ENCODE measurements at places on chromosomes 6 and 20.

DNA sequence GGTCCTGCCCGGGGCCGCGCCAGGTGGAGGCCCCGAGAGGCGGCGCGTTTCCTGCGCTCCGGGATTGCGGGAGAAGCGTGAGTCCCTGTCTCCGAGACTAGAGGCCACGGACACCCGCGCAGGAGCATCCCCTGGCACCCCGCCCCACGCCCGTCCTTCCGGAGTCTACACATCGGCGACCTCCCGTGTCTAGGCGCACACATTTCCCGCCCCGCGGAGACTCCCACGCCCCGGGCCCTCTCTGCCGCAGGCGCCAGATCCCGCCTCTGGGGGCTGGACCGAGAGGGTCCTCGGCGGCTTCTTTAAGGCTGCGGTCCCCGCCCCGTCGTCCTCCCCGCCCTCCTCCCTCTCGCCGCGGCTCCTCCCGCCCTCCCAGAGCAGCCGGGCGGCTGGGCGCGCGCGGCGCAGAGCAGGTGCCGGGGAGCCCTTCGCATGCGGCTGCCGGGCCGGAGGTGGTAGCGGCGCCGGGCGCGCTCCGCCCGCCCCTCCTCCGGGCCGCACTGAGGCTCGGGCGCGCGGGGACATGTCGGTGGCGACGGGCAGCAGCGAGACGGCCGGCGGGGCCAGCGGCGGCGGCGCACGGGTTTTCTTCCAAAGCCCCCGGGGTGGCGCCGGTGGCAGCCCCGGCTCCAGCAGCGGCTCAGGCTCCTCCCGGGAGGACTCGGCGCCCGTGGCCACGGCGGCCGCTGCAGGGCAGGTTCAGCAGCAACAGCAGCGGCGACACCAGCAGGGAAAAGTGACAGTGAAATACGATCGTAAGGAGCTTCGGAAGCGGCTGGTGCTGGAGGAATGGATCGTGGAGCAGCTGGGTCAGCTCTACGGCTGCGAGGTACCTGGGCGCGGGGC is at the start of gene PPP1R14C:
Gene PPP1R14C (plus strand): TSS at position 375 of the 846 bp plus-strand sequence. CDS start 149 bp downstream, at position 524.
- no peak for DNase-seq

DNA sequence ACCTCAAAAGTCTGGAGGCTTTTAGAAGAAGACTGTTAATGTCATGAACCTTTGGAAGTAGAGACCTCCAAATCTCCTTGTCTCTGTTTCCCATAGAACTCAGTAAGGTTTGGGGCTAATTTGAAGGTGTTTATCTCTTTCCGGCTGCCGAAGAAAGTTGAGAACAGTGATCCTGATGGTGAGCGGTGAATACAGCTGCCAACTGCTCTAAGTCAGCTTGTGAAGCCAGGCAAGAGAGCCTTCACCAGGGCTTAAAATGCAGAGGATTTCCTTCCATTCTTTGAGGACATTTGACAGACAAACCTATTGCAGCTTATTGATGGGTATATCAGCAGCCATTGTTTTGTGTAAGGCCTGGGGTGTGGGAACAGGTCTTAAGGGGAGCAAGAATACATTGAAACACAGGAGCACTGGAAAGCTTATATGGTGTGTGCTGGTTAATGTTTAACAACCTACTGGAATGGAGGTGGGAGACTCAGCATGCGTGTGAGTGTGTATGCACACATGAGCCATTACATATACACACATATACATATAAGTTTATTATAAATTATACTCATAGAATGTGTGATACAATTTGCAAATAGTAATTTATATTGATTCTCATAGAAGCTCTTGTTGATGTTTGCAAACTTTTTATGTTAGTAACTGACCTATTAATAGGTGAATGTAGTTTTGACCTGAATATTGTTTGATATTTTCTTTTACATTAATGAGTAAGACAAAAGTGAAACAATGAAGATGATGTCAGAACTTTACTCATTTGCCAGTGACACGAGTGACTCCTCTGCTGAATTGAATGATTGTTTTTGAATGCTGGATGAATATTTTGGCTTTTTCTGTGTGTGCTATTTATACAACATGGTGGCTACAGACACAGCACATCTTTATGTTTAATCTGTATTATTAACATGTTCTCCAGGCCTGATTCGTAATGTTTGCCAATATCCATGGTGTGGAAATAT is 18.1 kb downstream of the PLEKHG1 start:
- DNase-seq = peak; percentile 11

DNA sequence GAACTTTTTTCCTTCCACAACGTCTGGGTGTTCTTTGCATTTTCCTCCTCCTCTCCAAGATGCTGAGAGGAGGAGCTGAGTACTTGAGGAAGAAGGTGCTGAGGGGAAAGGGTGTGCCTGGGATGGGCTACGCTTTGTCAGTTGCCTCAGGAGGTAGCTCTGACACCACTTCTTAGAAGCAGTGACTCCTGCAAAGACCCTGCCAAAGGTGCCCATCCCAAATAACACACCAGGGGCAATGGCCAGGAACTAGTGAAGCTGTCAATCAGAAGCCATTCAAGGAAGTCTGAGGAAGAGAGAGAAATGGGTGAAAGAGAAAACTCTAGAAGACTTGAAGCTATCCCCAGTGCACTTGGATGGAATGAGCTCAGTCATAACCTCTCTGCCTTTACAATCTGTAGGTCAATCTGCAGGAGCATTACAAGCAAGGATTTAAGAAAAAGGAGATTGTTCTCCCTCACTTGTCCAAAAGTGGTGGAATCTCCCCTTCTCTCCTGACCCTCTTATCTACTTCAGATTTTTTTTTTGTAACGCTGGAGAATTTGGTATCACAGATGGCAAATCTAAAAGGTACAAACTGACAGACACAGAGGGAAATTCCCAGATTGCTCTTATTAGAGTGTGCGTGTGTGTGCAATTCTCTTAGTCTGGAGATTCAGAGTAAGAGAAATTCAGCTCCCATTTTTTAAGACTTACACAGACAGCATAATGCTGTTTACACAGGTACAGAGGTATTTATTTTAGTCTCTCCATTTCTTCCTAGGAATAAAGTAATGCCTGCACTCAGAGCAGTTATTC is 242.6 kb downstream of the GMPR start:
- no peak for DNase-seq

DNA sequence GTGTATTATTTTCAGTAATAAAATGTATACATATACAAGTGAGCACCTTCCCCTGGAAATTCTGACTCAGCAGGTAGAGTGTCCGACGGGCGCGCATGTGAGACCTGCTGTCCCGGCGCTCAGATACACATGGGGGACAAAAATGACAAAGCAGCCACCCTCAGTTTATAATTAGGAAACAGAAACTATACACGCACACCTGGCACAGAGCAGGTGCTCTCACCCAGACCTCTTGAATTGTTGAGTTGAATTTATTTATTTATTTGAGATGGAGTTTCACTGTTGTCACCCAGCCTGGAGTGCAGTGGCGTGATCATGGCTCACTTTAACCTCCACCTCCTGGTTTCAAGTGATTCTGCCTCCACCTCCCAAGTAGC is 180.4 kb downstream of the ZDHHC14 start:
- no peak for DNase-seq

- DNase-seq = no peak
Measured at GRCh38 chr6:93176070-93176469, 243.3 kb downstream of the EPHA7 start.

DNA sequence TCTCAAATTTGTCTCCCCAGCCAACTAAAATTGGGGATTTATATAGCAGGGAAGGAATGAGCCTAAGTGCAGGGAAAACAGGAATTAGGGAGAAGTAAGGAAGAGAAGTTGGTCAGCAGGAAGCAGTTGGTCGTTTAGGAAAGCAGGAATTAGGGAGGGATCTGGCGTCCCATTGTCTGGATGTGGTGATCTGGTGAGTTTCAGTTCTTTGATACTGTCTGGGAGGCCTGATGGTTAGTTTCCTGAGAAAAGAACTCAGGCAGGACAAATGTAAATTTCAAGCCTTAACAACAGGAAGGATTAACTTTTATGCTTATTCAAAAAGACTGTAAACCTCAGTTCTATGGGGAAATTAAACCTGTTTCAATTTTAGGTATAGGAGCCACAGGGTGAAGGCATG is 116.2 kb upstream of the PRL start:
- DNase-seq = no peak

DNA sequence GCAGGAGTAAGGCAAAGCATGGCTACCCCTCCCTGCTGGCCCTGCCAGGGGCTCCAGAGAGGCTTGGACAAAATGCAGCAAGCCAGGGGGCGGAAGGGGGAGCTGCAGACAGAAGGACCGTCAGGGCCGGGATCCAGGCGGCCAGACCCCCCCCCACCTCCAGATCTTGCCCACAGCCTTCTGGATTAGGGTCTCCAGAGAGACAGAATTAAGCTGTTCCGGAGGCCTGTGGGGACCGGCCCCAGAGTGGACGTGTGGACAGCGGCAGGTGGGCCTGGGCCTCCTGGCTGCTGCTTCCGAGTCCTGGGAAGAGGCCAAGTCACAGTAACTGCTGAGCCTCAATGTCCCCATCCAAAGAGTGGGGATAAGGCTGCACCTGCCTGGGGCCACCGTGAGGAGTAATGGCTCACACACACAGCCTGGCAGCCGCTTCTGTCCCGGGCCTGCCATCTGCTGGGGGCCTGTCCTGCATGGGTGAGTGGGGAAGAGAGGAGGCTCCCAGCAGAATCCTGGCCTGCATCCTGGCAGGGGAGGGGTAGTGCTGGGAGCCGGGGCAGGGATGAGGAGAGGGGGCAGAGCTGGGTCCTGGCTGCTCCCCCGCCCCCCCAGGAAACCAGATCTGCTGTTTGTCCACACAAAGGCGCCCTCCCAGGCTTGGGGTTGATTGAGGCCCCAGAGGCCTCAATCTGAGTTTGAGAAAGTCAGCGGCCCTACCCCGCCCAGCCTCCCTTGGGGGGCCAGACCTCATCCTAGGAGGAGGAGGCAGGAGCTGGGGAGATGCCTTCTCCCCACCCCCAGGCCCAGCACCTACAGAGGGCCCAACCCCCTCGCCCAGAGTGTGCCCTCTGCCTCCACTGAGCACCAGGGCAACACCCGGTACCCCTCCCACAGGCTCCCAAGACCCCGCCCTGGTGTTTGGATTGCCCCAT is 3.9 kb downstream of the LAMA5 start:
- DNase-seq = no peak

- DNase-seq = no peak
Measured at GRCh38 chr6:15325540-15325955, 79.7 kb downstream of the JARID2 start.

DNA sequence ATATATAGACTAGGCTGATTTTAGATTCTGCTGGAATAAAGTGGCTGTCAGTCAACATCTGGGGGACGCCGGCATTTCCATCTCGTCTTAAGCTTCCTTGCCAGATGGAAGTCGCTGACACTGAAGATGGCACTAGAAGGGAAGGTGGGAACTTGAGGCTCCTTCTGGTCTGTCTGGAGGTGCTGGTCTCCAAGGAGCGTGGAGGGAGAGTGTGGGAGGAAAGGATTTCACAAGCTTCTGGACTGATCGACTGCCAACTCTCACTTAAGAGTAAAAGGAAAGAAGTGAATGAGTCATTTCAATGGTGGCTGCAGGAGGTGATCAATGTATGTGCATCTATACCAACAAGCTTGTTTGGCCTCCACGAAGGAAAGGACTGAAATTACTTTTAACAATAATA is 40.4 kb downstream of the DUSP22 start:
- DNase-seq = no peak

DNA sequence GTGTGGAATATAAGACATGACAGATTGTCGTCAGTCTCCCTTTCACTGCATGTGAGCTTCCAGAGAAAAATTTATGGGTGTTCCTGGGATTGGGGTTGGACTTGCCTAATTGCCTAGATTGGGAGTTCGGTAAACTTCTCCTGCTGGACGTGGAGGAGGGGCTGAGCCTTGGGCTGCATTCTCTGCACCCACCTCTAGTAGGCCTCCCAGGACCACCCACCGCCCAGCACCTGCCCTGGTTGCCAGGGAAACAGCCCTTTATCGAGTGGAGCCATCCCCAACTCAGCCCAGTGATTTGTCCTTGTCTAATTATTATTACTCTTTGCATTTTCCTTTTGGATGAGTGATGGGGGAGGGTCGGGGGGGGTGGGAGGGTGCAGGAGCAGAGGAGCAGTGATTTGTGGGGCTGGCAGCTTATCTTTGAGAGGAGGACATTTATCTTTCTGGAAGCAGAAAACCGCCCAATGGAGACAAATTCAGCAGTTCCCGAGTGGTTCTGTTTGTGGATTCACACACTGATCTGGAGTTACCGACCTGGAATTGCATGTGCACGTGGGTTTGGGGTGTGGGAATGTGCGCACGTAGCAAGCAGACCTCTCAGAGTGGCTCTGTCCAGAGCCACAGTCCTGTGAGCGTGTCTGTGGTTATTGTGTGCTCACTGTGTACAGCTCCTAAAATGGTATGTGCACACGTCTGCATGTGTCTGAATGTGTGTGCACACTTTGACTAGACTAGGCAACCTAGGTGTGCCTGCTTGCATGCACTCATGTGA is 104.5 kb downstream of the DHX35 start:
- no peak for DNase-seq

- no peak for DNase-seq
Measured at GRCh38 chr6:158026901-158027589, 45.4 kb downstream of the SYNJ2 start.

DNA sequence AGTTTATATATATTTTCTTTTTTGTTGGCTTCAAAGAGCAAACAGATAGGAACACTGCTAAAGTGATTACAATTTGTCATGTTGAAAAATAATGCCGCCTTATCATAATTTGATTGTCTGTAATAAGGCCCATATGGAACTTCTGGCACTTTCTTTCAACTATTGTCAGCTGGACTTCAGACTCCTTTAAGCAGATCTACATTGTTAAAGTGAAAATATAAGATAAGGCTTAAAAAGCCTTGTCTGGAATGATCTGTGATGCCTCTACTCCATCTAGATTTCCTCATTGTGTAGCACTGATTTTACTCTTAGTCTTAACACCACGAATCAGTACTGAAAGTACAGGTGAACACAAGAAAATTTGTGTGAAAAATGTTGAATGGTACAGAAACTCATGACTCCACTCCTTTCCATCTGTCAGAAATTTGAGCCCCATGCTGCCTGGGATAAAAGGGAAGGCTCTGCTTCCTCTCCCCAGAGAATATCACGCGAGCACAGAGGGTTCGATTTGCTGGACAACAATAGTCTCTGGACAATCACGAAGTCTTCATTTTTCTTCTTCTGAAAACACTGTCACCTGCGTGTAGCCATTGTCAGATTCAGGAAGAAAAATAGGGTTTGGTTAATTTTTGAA is 56.0 kb downstream of the BCAS1 start:
- DNase-seq = no peak

GRCh38 chr6:18284261-18284660 is 19.9 kb upstream of the DEK start:
- no peak for DNase-seq

DNA sequence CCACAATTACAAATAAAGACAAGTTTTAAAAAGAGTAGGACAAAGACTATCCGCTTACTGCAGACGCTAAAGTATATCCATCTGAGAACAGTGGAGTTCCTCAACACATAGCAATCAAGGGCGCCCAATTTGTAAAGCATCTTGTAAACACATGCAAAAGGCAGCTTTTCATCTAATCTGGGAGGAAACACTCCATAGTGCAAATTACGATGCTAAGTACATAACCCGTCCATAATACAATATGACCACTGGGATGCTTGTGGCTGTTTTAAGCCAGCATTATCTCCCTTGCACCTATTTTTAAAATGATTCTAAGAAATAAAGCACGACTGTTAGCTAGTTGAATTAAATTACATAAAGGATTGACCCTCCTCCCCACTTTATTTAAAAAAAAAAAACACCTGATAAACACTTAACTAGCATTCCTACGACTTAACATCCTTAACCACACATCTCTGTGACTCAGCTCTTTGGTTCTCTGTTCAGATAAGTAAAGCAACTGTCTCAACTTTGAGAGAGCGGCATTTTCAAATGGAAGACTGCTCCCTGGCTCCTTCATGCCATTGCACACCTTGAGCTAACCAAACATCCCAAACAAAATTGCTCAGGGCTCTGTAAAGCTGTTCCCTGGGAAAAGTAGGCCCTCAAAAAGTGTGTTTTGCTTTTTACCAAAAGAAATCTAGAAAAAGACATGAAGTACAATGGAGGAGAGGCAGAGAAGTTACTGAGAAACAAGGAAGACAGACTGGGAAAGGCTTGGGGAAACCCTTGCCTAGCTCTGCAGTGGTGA is 14.2 kb downstream of the SLC22A23 start:
- DNase-seq = no peak
